Hepatocyte (in vitro differentiated cells): ENCODE measurements at places on chromosomes 12 and 14. TPM values are rescaled to one million over a fixed set of nuclear protein-coding genes. Genes with fewer than 3 reads are reported as not detected.
A peak's percentile ranks its signal among the peaks of the same experiment; 100 is the strongest.

Gene LACRT
- polyA plus RNA-seq = not detected in 2 replicates

Gene LRFN5
- 1.8 and 3.3 TPM in 2 replicates for polyA plus RNA-seq

Gene GPRC5A
- polyA plus RNA-seq = 80.4 and 97.0 TPM in 2 replicates

Gene STAC3
- 0.49 and 0.83 TPM in 2 replicates for polyA plus RNA-seq

Gene KRT8
- polyA plus RNA-seq = 2,058 and 2,283 TPM in 2 replicates

- DNase-seq = no peak
Observed at GRCh38 chr12:770479-770878, 18.1 kb downstream of the WNK1 start.

GRCh38 chr12:27652174-27652763 lies 44.0 kb upstream of the REP15 start:
- peak; percentile 91 for DNase-seq

- DNase-seq = no peak
Observed at GRCh38 chr12:124595444-124595843, 28.0 kb upstream of the NCOR2 start.

GRCh38 chr14:42504433-42504832 lies 897.8 kb downstream of the LRFN5 start:
- no peak for DNase-seq

DNA sequence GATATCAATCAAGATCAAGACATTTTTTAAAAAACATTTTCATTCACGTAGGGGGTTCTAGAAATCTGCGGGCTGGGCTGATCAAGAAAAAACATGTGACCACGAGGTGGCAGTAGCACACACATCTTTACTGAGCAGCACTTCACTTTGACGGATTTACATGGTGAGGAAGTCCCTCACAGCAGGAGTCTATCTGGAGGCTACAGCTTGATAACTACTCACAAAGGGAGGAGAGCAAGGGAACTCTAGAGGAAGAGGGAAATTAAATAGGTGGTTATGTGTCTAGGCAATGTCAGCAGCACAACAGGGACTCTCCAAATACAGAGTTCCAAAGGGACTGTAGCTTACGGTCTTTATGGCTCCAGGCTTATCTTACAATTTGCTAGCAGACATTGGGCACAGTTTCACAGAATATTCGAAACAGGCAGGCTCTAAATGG lies 248.1 kb downstream of the DPY19L2 start:
- DNase-seq = peak; percentile 67

DNA sequence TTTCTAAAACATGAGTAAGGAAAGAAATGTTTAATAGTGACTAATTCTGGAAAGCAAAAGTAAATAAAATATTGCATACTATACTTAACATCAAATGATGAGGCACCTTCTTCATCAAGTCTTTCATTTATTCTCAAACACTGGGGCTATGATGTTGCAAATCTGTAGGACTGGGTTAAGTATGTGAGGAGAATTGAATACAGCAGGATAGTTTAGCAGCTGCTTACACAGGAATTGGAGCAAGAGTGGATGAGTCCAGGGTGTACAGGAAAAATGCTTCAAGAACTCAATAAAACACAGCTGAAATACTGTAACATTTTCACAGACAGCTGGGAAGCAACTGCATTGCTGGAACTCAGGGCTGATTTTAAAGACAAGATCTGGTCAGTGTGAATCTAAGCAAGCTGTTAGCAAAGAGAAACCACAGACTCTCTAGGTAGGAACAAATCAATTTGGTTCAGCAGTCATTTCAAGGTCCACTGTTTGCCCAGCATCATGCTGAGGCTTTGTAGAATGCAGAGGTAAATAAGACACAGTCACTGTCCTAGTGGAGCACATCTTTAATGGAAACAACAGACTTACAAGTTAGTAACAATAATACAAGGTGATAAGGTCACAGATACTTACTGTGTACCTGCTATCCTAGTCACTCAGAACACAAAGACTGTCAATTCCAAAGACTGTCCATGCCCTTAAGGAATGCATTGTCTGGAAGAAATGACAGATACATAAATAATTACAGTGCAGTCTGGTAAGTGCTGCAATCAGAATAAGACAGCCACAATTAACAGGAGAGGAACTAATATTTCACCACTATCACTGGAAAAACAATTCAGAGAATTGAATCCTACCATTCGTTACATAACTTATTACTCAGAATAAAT lies 96.8 kb upstream of the DACT1 start:
- DNase-seq = no peak

DNA sequence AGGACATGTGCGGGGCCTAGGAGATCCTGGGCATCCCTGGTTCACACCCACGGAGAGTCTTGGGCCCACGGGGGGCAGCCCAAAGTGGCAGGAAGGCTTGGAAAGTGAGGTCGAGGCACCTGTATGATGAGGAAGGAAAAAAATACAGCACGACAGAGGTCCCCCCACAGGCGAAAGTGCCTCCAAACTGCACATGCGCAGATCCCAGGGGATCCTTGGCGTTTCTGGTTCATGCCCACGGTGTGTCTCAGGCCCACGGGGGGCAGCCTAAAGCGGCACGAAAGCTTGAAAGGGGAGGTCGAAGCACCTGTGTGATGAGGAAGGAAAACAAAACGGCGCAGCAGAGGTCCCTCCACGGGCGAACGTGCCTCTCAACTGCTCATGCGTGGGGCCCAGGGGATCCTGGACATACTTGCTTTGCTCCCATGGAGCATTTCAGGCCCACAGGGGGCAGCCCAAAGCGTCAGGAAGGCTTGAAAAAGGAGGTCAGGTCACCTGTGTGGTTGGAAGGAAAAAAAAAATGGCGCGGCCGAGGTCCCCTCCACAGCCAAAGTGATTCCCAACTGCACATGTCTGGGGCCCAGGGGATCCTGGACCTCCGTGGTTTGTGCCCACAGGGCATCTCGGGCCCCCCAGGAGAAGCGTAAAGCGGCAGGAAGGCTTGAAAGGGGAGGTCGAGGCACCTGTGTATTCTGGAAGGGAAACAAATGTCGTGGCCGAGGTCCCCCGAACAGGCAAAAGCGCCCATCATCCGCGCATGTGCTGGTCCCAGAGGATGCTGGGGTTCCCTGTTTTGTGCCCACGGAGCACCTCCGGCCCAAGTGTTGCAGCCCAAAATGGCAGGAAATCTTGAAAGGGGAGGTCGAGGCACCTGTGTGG lies 582.6 kb downstream of the ALG10 start:
- no peak for DNase-seq
